AG08395 (cell line): ENCODE measurements at places on chromosomes 2 and 18.

- DNase-seq = peak; percentile 35
Observed at GRCh38 chr2:151363709-151364108, 6.3 kb downstream of the TNFAIP6 start.

DNA sequence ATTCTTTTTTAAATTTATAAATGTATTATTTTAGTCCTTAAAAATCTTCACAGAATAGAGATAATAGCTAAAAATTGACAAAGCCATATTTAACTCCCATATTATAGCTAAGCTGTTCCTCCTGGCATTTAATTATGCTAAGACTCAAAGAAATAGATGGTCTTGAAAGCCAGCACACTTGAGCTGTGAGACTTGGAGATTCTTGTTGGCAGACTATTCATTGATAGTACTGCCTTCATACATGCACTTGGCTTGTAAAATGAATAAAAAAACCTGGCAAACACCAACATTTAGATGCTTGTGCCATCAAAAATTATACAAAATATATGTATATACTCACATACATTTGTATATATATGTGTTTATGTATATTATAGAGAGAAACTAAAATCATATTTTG, 9.7 kb upstream of the LDAH start:
- no peak for DNase-seq

GRCh38 chr2:129024796-129025195, 706.1 kb upstream of the HS6ST1 start:
- DNase-seq = no peak

DNA sequence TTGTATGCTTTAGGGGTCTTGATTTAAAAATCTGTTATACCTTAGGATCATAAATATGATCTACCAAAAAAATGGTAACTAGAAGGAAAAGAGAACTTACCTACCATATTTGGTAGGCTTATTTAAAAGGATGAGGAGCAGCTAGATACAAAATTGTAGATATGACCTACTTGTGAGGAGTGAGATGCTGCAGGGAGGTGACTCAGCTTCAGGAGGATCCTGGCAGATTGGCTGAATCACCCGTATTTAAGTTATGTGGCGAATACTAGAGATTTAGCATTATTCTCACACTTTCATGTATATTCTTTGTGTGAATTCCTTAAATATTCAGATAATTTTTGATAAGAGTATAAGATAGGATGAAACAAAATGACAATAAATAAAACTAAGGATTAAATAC, 657.3 kb upstream of the LINC00305 start:
- DNase-seq = no peak

DNA sequence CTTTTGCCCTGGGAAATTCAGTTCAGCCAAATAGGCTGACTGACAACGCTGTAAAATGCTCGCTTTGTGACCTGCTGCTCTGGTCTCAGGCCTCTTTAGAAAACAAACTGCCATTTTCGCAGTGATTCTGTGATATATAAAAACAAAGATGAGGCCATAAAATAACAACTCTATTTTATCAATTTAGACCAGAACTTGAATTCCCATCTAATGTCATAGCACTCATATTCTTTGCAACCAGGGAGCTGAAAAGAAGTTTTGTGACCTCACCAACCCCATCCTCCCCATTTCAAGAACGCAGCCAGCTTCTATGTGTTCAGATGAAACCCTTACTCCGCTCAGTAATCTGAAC, 40.3 kb downstream of the TCF4 start:
- DNase-seq = no peak

- DNase-seq = no peak
Observed at GRCh38 chr2:44752761-44753160, 188.7 kb upstream of the SIX3 start.

- DNase-seq = no peak
Observed at GRCh38 chr2:106139238-106139935, 54.7 kb downstream of the UXS1 start.

DNA sequence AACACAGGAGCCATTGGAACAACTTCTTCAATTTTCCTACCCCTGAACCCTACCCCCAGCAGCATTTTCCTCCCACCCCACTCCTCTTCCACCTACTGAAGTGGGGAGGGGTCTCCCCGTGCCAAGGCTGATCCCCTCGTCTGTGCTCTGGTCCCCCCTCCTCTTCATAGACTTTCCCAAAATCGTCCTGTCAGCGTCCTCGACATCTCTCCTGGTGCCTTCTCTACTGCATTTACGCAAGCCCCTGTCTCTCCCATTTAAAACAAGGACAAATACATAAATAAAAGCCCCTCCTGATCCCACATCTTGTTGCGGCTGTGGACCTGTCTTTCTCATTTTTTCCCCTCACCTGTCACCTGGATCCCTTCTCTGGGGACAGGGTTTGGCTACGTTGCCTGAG, 42.2 kb downstream of the EMX1 start:
- DNase-seq = no peak

DNA sequence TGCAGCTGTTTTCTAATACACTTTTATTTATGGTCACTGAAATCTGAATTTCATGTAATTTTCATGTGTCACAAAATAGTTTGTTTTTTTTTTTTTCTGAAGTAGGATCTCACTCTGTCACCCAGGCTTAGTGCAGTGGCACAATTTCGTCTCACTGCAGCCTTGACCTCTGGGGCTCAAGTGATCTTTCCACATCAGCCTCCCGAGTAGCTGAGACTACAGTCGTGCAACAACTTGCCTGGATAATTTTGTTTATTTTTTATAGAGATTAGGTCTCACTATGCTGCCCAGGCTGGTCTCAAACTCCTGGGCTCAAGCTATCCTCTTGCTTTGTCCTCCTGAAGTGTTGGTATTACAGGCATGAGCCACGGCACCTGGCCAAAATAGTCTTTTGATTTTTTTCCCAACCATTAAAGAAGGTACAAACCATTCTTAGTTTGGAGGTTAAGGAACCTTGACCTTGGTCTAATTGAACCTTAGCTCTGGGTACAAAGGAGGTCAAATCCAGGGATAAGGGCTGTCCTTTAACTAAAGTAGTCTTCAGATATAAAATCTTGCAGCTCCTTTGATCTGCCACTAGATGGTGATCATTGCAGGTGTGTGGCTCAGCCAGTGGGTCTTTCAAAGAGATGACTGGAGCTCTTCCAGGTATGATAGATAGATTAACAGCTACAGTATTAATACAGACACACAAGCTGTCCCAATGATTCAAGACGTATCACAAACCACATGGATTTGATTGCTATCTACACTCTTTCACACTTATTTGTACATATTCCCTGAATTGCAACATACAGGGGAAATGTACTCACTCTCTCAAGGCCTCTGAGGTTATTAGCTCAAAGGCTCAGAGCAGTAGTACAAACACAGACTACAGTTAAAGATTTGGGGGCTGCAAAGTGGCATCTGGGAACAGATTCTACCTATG, 4.7 kb upstream of the KRCC1 start:
- DNase-seq = peak; percentile 57
